GM12878 (cell line): ENCODE measurements at places on chromosomes 7 and 10. TPM values are rescaled to one million over a fixed set of nuclear protein-coding genes. Genes with fewer than 3 reads are reported as not detected.

- no peak overlapping the region for H3K27ac ChIP-seq
- H3K27me3 ChIP-seq = no peaks in the 10 kb centered on the region
- DNase-seq = no peak
These were observed 80.3 kb downstream of the WDR11 start for GRCh38 chr10:120931423-120931822.

ARID5B gene
- 5.2 and 7.1 TPM in 2 replicates for polyA plus RNA-seq

GRCh38 chr7:83105063-83105462 lies 57.6 kb downstream of the PCLO start:
- no peaks in the 10 kb centered on the region for H3K4me1 ChIP-seq
- H3K27me3 ChIP-seq = no peaks in the 10 kb centered on the region
- no peak overlapping the region for H3K4me3 ChIP-seq
- DNase-seq = no peak

SDK1 gene
- polyA plus RNA-seq = not detected in 2 replicates

DNA sequence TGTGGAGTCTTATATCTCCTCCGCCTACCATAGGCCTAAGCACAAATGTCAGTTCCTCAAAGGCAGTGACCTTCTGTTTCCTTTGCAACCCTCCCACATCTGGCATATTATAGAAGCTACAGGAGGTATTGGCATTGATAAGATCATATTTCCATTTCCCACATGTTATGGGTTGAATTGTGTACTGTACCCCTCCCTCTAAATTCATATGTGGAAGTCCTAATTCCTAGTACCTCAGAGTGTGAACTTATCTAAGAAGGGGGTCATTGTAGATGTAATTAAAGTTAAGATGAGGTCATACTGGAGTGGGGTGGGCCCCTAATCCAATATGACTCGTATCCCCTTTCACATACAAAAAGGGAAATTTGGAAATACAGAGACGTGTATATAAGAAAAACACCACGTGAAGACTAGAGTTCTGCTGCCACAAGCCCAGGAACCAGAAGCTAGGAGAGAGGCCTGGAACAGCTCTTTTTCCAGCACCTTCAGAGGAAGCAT lies 6.1 kb upstream of the LAMB4 start:
- H3K4me1 ChIP-seq = peaks cover 18% of the 10 kb centered on the region
- peak overlapping the region; percentile 28 for H3K27ac ChIP-seq
- no peak for DNase-seq
- no peaks in the 10 kb centered on the region for H3K36me3 ChIP-seq
- no peak overlapping the region for H3K4me3 ChIP-seq
- H3K27me3 ChIP-seq = no peaks in the 10 kb centered on the region

ZNF488 gene
- not detected in 2 replicates for polyA plus RNA-seq

GRCh38 chr10:1651270-1651966 lies 85.9 kb downstream of the ADARB2 start:
- no peak overlapping the region for H3K27ac ChIP-seq
- H3K4me1 ChIP-seq = peaks cover 3% of the 10 kb centered on the region
- no peak for DNase-seq
- H3K4me3 ChIP-seq = no peak overlapping the region

PPP1R3A gene
- not detected in 2 replicates for polyA plus RNA-seq

DNA sequence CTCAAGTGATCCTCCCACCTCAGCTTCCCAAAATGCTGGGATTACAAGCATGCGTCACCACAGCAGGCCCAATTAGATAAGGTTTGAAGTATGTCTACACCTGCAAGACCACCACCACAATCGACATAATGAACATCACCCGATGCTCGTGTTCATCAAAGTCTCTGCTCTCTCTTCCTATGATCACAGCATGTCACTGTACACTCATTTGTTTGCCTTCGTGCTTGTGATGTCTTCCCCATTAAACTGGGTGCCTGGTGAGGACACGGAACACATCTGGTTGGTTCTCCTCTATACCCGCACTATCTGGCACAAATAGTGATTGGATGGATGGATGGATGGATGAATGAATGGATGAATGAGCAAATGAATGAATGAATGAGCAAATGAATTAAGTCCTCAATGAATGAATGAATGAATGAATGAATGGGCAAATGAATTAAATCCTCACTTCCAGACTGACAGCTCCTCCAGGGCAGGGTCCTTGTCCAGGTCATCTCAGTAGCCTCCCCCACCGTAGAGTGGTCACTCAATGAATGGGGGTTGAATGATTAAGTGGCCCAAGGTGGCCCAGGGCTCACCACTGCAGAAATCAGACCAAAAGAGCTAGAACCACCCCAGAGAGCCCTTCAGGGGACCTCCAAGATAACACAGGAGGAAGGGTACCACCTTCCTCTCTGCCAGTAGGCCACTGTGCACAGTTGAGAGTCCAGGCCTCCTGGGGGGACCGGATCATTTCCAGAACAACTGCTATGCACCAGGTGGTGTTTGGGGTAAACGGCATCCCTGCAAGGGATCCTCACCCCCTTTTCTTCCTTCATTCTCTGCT lies 101.9 kb upstream of the TNRC18 start:
- peaks cover 5% of the 10 kb centered on the region for H3K4me1 ChIP-seq
- peak; percentile 63 for DNase-seq
- H3K36me3 ChIP-seq = peaks cover 35% of the 10 kb centered on the region
- no peaks in the 10 kb centered on the region for H3K27me3 ChIP-seq
- 0 out of 2 replicates have a peak overlapping the region, but pooled peaks have one; percentile 1 for H3K4me3 ChIP-seq
- H3K27ac ChIP-seq = peak overlapping the region; percentile 3; the same call in 1 of the 2 replicates

TMEM168 gene
- polyA plus RNA-seq = 21.1 and 23.3 TPM in 2 replicates

DNA sequence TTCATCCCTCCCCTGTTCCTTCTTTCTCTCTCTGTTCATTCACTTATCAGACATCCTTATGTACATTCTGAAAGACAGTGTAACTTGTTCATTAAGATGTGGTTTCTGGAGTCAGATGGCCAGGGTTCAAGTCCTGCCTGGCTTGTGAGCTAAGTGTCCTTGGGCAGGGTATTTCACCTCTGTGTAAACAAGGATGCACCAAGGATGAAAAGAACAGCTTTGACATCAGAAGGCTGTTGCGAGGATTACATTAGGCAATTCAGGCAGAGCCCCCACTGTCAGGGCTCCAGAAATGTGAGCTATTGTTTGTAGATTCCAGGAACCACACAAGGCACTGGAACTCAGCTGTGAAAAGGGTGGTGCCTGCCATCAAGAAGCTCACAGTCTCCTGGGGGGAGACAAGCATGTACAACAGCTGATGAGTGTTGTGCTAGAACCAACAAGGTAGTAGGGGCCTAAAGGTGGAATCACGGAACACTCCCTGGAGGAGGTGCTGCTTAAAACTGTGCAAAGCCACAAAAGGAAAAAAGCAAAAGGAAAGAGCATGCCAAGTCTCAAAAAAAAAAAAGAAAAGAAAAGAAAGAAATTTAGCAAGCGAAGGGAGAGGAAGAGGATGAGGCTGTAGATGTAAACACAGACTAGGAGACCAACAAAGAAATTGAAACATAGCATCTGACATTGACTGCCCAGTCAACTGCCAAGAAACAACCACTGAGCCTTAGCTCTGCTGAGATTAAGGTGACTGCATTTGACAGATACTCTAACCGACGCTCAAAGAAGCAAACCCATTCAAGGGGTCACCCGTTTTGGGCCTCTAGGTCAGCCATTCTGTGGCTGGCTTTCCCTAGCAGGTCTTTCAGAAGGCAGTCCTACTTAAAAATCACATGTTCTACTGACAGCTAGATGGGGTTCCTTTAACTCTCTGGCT lies 12.5 kb downstream of the PDLIM1 start:
- no peak overlapping the region; the same call in 1 of the 2 replicates for H3K27ac ChIP-seq
- DNase-seq = no peak
- H3K4me3 ChIP-seq = no peak overlapping the region
- H3K4me1 ChIP-seq = peaks cover 30% of the 10 kb centered on the region
- peaks cover 4% of the 10 kb centered on the region for H3K36me3 ChIP-seq

- H3K4me1 ChIP-seq = no peaks in the 10 kb centered on the region
- H3K27ac ChIP-seq = no peak overlapping the region
- no peak for DNase-seq
- no peaks in the 10 kb centered on the region for H3K27me3 ChIP-seq
- H3K4me3 ChIP-seq = no peak overlapping the region
These were observed 107.6 kb upstream of the ZNF92 start for GRCh38 chr7:65265933-65266519.

DNA sequence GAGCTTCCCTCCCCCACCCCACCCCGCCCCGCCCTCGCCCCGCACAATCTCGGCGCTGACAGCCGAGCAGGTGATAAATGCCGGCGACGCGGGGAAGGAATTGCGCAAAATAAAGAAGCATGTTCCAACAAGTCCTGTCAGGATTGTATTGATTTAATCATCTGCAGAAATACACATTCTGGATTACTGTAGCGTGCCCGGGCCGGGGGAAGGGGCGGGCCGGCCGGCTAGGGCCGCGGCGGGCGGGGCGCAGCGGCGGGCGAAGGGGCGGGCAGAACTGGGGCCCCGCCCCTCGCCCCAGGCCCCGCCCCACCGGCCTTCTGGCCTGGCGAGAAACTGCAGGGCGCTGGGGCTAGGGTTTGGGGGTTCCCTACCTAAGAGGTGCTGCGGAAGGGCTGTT lies 88.9 kb upstream of the PAX2 start:
- H3K27me3 ChIP-seq = peaks cover 29% of the 10 kb centered on the region
- DNase-seq = no peak
- H3K4me1 ChIP-seq = no peaks in the 10 kb centered on the region

DNA sequence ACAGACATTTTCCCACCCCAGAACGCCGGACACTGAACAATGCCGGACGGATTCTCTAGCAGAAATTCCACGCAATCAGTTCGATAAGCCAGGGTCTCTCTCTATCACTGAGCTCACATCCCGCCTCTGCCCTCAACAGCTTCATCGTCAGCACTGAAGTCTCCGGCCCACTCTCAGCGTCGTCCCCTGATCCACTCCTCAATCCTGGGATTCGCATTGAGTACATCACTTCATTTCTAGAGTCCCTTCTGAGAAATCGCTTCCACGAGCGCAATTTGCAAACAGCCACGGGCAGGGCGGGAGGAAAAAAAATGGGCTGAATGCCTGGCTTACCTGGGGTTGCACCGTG lies 365 bp downstream of the YME1L1 start:
- H3K4me3 ChIP-seq = peak overlapping the region; percentile 87
- peak overlapping the region; percentile 100 for H3K27ac ChIP-seq
- DNase-seq = no peak
- no peaks in the 10 kb centered on the region for H3K27me3 ChIP-seq
- H3K36me3 ChIP-seq = no peaks in the 10 kb centered on the region; the same call in 1 of the 2 replicates

FFAR4 gene
- polyA plus RNA-seq = not detected in 2 replicates

- no peak for DNase-seq
- no peaks in the 10 kb centered on the region for H3K36me3 ChIP-seq
- no peaks in the 10 kb centered on the region for H3K27me3 ChIP-seq
- no peak overlapping the region for H3K4me3 ChIP-seq
- H3K4me1 ChIP-seq = no peaks in the 10 kb centered on the region
These were observed 222.1 kb downstream of the ARL4A start for GRCh38 chr7:12909483-12909882.

GRCh38 chr10:67780759-67781538 lies 57.0 kb downstream of the DNAJC12 start:
- H3K36me3 ChIP-seq = no peaks in the 10 kb centered on the region
- H3K4me1 ChIP-seq = peaks cover 40% of the 10 kb centered on the region
- 0 out of 2 replicates have a peak overlapping the region, but pooled peaks have one; percentile 37 for H3K4me3 ChIP-seq
- H3K27ac ChIP-seq = peak overlapping the region; percentile 18; the same call in 1 of the 2 replicates

C7orf57 gene
- polyA plus RNA-seq = not detected in 2 replicates

- no peak for DNase-seq
- no peak overlapping the region for H3K27ac ChIP-seq
- H3K4me1 ChIP-seq = no peaks in the 10 kb centered on the region
- no peaks in the 10 kb centered on the region for H3K27me3 ChIP-seq
- no peak overlapping the region for H3K4me3 ChIP-seq
- peaks cover 7% of the 10 kb centered on the region for H3K36me3 ChIP-seq
These were observed 139.4 kb downstream of the MAD1L1 start for GRCh38 chr7:2093215-2093842.

ACSM6 gene
- polyA plus RNA-seq = 0.19 and 0.20 TPM in 2 replicates

- no peak for DNase-seq
- H3K36me3 ChIP-seq = no peaks in the 10 kb centered on the region
- H3K27ac ChIP-seq = peak overlapping the region; percentile 51
- H3K4me1 ChIP-seq = peaks cover 45% of the 10 kb centered on the region
These were observed 153.4 kb downstream of the SGMS1 start for GRCh38 chr10:50470345-50470744.

DNA sequence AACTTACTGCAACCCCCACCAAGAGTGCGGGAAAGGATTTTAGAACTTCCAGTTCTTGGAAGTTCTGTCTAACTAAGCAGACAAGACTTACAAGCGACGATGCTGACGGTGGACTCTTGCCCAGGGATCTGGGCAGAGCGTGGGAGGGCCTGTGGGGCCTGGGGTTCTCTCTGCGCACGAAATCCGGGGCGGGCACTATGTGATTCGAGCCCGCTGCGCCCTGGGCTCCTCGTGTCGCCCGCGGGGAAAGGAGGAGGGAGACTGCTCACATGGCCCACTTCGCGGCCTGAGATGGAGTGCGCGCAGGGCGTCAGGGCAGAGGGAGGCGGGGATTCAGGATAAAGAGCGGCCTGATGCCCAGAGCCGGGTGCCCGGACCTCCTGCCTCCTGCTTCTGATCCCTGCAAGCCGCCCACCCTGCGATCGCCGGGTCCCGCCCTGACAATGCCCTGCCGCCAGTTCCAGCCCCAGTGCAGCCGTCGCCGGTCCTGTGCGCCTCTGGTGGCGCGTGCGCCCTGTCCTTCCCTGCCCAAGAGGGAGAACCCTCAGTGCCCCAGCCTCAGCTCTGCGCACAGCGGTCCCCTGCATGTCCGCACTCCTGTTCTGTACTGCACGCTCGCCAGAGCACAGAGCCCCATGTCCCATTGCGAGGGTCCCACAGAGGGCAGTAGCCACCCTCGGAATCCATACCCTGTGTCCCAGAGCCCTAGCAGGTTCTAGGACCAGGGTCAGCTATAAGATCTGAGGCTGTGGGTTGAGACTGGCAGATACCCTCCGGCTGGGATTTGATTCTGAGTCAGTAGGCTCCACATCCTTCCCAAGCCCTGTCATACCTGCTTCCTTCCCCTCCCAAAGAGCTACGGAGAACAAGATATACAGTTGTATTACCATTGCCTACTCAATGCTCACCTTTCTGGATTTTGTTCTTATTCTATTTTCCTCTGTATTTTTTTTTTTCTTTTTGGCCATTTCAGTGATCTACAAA lies 99.4 kb upstream of the TMEM106B start:
- H3K36me3 ChIP-seq = no peaks in the 10 kb centered on the region
- no peaks in the 10 kb centered on the region for H3K4me1 ChIP-seq
- peaks cover 4% of the 10 kb centered on the region for H3K27me3 ChIP-seq
- no peak for DNase-seq
- H3K4me3 ChIP-seq = no peak overlapping the region

SLC16A9 gene
- 3.3 and 3.8 TPM in 2 replicates for polyA plus RNA-seq

DNA sequence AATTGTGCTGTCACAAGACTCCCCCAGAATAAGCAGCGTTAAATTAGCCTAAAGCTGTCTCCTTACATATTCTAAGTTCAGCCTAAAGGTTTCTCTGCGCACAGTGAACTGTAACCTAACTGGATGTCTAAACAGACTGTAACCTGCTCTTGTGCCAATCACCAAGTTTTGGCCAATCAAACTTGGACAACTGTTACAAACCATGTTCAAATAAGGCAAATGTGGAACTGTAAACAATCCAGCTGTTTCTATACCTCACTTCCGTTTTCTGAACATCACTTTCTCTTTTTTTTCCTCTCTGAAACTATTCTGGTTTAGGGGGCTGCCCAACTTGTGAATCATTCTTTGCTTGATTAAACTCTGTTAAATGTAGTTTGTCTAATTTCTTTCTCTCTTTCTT lies 252.2 kb upstream of the HABP2 start:
- no peak overlapping the region for H3K27ac ChIP-seq
- no peaks in the 10 kb centered on the region for H3K36me3 ChIP-seq
- peak; percentile 25 for DNase-seq
- H3K4me3 ChIP-seq = no peak overlapping the region

TET1 gene
- 0.59 and 0.68 TPM in 2 replicates for polyA plus RNA-seq

GRCh38 chr10:126640401-126640800 lies 30.1 kb downstream of the C10orf90 start:
- no peaks in the 10 kb centered on the region for H3K27me3 ChIP-seq
- no peak overlapping the region for H3K27ac ChIP-seq
- no peaks in the 10 kb centered on the region for H3K36me3 ChIP-seq
- H3K4me1 ChIP-seq = no peaks in the 10 kb centered on the region

TMEM184A gene
- polyA plus RNA-seq = not detected in 2 replicates
